Central memory CD8-positive, alpha-beta T cell (primary cell): ENCODE measurements at places on chromosomes 4 and X.

GRCh38 chrX:7132335-7133049, 15.0 kb upstream of the STS start:
- no peak for DNase-seq

- no peak for DNase-seq
These were observed 55.9 kb upstream of the USP9X start for GRCh38 chrX:41029332-41029731.

- DNase-seq = no peak
These were observed 37.1 kb upstream of the HERC6 start for GRCh38 chr4:88341227-88342192.

DNA sequence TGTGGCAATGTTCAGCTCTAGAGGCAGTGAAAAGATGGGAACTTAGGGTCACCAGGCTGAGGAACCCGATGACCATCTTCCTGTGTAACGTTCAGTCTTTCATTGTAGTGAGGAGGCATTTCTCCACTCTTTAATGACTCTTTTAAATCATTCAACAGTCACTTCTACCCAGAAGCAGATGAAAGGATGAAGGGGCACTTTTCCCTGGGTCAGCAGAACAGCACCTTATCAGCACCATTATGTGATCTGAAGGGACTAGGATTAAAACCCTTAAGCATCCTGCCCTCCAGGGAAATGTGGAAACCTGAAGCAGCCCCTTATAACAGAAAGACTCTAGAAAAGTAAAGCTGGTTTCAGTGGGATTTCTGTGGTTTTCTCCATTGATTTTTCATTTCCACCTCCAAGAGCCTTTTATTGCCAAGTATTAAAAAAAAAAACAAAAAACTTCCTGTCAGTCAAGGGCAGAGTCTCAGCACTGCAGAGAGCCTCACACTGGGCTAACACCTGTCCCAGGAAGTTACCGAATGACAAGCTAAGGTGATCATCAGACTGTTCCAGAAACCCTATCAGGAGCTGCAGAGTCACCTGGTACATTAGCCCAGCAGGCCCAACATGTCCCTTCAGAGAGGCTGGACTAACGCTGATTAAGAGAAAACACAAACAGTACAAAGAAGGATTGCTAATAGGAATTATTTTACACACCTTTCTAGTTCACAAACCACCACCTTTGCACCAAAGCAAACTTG, 185.9 kb downstream of the SHROOM3 start:
- no peak for DNase-seq
